ENCODE measurements at places on chromosomes 3 and 15. TPM values are rescaled to one million over a fixed set of nuclear protein-coding genes. Genes with fewer than 3 reads are reported as not detected.

- peaks cover 8% of the 10 kb centered on the region for H3K4me1 ChIP-seq
- no peaks in the 10 kb centered on the region for H3K36me3 ChIP-seq
- no peaks in the 10 kb centered on the region for H3K27me3 ChIP-seq
- H3K27ac ChIP-seq, result no peak overlapping the region
- no peak overlapping the region for H3K4me3 ChIP-seq
Measured at GRCh38 chr15:59352683-59353082, 20.0 kb downstream of the MYO1E start.

DNA sequence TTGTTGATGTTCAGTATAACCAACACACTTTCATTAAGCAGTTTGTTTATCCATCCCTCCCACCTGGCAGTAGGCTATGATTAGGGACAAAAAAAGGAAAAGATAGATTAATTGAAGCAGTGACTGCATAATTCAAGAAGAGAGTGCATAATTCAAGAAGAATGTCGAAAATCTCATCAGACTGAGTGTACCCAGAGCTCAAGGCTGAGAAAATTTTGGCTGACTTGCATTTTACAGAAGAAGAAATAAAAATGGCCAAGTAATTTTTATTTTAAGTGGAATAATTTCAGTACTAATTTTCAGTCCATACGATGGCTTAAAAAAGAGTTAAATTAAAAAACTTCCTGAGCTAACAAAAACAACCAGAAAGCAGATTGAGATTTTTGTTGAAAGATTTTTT lies 145.4 kb upstream of the LRRFIP2 start:
- no peaks in the 10 kb centered on the region for H3K27me3 ChIP-seq
- DNase-seq, result no peak
- H3K4me3 ChIP-seq, result no peak overlapping the region
- peaks cover 1% of the 10 kb centered on the region for H3K36me3 ChIP-seq
- peaks cover 2% of the 10 kb centered on the region for H3K4me1 ChIP-seq

GRCh38 chr3:71370467-71370866 lies 213.1 kb downstream of the FOXP1 start:
- peaks cover 2% of the 10 kb centered on the region for H3K4me1 ChIP-seq
- H3K27me3 ChIP-seq, result no peaks in the 10 kb centered on the region
- no peak for DNase-seq

- H3K4me1 ChIP-seq, result no peaks in the 10 kb centered on the region
- no peak overlapping the region for H3K4me3 ChIP-seq
- H3K27me3 ChIP-seq, result peaks cover 7% of the 10 kb centered on the region
- DNase-seq, result no peak
- H3K27ac ChIP-seq, result no peak overlapping the region
Measured at GRCh38 chr3:72614394-72615074, 233.7 kb downstream of the SHQ1 start.

DNA sequence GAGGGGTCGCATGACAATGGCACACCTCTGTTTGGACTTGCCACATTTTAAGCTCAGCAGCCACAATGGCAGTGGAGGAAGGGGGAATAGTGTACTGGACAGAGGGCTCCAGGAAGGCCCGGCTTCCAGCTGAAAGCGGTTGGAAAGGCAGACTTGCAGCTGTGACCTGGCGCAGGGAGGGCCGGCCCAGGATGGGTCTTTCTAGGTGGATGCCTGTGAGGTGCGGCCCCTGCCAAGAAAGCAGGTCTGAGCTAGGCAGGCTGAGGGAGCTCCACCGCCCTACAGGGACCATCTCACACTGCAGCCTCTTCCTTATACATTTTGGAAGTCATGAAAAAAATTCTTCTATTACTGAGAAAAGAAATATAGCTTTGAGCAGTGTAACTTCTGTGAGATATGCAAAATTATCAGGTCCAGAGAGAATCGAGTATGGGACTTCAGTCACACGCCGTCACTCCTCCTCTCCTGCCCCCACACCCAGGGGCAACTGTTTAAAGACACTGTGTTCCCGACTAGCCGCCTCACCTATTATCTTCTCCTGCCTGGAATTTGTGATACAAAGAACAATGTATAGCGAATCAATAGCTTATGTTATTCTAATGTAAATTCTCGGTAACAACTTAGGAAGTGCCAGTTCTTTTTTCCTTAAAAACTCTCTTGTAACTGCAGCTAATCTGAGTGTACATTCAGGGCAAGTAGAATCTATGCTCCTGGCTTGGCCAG lies 331.0 kb downstream of the OCA2 start:
- H3K36me3 ChIP-seq, result no peaks in the 10 kb centered on the region
- H3K4me3 ChIP-seq, result no peak overlapping the region
- H3K27ac ChIP-seq, result no peak overlapping the region

DNA sequence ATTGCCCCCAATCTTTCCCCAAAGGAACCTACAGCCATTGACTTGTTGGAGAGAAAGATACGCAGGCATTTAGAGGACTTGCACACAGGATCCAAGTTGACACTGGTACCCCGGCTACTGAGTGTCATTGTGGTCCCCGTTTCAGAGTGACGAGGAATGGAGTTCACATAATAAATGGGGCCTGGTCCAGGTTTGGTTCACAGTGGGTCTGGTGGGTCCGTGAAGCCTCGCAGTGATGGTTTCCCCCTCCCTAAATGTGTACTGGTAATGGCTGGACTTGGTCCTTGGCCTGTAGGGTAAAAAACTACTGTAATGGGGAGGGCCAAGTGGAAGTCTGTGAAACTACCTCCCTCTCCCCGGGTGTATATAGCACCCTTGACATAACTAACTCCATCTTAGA lies 232.1 kb upstream of the LYSMD4 start:
- H3K27me3 ChIP-seq, result no peaks in the 10 kb centered on the region
- no peak for DNase-seq
- H3K36me3 ChIP-seq, result no peaks in the 10 kb centered on the region

- DNase-seq, result peak; percentile 39
- H3K36me3 ChIP-seq, result peaks cover 3% of the 10 kb centered on the region
- H3K27me3 ChIP-seq, result no peaks in the 10 kb centered on the region
Measured at GRCh38 chr3:49745986-49746385, 22.2 kb upstream of the GMPPB start.

Gene GUCA1C
- not detected for total RNA-seq

Gene P2RY12
- 1.8 TPM for total RNA-seq

Gene TF
- total RNA-seq, result 0.33 TPM

Gene USF3
- total RNA-seq, result 8.9 TPM

Gene RPL22L1
- total RNA-seq, result 71.2 TPM

Gene FAM107A
- under 0.01 TPM for total RNA-seq

All from fibroblast of lung (primary cell).